ENCODE measurements at places on chromosomes 2 and 18.

GRCh38 chr2:207092818-207093217, 72.9 kb downstream of the KLF7 start:
- no peak for DNase-seq

DNA sequence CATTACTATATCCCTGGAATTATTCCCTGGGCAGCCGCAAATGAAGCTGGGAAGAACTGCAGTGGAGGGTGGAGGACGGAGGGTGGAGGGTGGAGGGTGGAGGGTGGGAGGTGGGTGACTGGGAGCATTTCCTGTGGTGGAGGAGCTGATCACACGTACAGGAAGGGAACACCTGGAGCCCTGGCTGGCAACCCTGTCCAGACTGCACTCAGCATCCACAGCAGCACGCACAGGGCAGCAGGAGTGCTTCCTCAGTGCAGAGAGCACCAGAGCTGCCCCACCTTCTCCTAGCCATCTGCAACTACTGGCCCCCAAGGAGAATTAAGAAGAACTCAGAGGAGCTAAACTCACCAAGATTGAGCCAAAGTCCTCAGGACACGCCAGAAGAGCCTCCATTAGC, 249.9 kb downstream of the EIPR1 start:
- DNase-seq = no peak

- DNase-seq = no peak
Observed at GRCh38 chr2:122565364-122565763, 809.9 kb downstream of the TSN start.

- DNase-seq = no peak
Observed at GRCh38 chr2:36516136-36516870, 81.7 kb downstream of the FEZ2 start.

DNA sequence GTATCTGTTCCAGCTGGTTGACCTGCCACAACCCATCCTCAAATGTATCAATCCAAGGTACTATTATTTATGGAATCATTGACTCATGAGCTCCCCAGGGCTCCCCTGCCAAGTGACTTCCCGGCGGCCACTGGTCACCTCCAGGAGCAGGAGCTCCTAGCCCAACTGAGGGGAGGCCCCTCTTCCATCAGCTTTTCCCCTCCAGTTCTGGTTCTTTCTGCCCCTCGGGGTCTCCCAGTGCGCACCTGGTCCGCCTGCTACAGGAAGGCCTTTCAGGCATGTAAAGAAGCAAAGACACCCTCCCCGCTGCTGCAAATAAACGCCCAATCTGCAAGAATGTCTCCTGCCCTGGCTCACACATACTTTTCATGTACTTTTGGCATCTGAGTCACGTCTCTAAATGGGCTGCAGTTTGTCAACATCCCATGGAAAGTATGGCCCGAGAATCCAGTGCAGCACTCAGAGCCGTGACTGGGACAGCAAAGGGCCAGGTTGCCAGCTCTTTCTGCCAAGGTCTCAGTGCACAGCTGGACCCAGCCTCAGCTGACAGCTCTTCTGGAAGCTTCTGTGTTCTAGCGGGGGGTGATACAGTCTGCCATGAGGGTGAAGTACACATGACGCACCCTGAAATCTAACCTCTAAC, 41.4 kb downstream of the KLHL29 start:
- DNase-seq = no peak

- DNase-seq = peak; percentile 38
Observed at GRCh38 chr2:240319855-240320203, 115.6 kb upstream of the GPC1 start.

- no peak for DNase-seq
Observed at GRCh38 chr2:30612371-30612770, 165.3 kb downstream of the LCLAT1 start.

- DNase-seq = no peak
Observed at GRCh38 chr2:217366966-217367365, 507.1 kb upstream of the TNP1 start.

- DNase-seq = no peak
Observed at GRCh38 chr2:205014201-205014600, 468.9 kb downstream of the PARD3B start.

DNA sequence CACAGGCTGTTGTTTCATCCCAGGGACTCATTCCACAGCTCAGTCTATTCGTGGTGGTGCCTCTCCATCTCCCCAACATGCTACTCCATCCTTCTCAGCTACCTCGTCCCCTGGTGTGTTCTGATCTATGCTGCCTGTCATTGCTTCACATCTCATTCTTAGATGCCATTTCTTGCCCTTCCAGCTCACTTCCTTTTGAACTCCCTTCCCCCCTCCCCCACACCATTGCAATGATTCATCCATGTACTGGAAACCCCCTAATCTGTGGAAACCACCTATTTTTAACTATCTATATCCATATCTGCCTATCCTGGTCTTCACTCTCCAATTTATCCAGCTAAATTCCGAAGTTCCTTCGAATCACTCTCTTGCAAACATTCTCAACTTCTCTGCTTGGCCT, 65.7 kb upstream of the PARD3B start:
- no peak for DNase-seq

DNA sequence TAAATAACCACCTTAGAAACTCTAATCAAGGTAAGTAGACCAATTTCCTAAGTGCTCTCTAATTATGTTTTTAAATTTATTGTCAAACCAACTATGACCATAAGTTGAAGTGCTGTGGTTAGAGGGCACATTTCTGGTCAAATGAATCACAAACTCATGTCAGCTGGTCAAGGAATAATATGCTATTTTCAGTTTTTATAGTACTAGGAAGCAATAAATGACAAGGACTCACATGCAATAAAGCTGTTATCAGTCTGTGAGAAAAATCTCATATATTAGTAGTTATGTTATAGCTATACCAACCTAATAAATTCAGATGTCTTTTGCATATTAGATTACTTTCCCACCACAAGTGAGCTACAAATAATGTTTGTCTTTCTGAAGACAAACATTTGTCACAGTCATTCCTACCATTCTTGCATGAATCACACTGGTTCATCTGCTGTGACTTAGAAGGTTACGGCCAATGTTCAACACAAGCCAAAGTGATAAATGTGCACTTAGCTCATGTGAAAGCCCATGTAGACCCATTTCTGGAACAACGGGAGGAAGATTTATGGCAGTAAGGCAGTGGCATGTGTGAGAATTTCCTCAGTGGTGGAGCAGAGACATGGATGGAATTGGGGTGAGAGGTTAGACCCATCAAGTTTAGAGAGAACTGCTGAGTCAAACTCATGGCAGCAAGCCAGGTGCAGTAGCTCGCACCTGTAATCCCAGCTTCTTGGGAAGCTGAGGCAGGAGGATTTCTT, 27.4 kb upstream of the CCNYL1 start:
- no peak for DNase-seq

DNA sequence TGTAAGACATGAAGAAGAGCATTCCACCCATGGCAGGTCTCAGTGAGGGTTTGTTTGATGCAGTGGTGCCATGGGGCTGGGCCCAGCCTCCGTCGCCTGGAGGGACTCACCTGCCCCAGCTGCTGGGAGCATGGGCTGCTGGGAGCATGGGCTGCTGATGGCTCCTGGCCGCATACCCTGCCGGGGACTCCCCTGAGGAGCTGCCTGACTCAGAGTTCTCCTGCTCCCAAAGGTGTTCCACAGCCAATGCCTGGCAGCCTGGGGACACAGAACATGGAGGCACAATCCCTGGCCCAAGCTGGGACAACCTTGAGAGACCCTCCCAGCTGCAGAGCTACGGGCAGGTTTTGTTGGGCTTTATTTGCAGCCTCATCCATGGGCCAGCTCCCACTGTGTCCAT, 108.4 kb downstream of the COPS8 start:
- no peak for DNase-seq

DNA sequence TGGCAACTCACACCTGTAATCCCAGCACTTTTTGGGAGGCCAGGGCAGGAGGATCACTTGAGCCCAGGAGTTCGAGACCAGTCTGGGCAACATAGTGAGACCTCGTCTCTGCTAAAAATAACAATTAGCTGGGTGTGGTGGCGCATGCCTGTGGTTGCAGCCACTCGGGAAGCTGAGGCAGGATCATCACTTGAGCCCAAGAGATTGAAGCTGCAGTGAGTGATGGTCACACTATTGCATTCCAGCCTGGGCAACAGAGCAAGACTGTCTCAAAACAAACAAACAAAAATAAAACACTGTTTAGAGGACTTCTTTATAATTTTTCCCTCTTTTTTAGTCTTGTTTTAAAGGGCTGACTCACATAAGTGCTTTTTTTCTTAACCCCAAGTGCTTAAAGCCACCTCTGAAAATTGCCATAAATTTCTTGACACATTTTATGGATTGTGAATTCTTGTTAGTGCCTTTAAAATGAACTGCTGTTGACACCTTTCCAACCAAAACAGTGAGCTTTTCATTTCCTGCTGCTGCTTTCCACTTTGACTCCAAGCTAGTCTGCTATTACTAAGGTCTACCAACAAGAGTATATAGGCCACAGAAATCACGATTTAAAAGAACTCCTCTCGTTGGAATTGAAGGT, 41.7 kb downstream of the CYP20A1 start:
- no peak for DNase-seq

DNA sequence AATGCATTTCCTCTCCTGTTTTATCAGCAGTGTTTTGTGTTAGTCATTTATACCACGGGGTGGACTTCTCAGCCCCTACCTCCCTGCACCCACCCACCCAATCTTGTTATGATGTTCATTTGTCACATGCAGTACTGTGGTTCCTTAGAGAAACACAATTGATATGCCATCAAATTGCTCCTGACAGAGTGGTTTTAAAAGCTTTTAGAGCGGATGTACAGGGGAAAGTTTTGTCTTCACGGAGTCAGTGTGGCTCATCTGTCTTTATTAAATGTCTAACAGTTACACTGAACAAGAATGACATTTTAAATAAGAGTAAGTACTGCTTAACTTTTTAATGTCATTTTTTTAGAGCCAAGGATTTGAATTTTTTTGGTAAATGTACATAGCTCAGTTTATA, 156.9 kb downstream of the LRRTM1 start:
- no peak for DNase-seq

GRCh38 chr2:145146691-145147090, 626.8 kb upstream of the ZEB2 start:
- no peak for DNase-seq

- DNase-seq = peak; percentile 91
Observed at GRCh38 chr2:215920244-215921100, 92.9 kb downstream of the MREG start.

GRCh38 chr2:38862476-38862875, 13.3 kb downstream of the DHX57 start:
- DNase-seq = no peak

DNA sequence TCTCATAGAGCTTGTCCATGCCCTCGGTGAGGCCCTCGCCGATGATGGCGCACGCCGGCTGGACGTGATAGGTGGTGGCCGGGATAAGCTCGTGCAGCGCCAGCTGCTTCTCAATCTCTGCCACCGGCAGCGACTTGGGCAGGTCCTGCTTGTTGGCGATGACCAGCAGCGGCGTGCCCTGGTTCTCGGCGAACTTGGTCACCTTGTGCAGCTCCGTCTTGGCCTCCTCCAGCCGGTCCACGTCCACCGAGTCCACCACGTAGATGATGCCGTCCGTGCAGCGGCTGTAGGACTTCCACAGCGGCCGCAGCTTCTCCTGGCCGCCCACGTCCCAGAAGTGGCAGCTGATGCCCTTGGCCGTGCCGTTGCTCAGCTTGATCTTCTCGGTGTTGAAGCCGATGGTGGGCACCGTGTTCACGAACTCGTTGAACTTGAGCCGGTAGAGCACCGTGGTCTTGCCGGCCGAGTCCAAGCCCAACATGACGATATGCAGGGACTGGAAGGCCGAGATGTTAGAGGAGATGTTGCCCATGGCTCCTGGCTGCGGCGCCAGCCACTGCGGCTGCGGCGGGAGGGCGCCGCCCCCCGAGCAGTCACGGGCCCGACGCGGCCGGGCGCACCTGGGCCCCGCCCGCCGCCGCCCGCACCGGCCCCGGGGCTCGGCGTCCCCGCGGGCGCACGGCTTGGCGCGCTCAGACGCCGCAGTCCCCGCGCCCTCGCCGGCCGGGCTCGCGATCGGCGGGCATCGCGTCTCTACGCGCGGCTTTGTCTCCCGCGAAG, 636 bp downstream of the ARL4C start:
- DNase-seq = peak; percentile 28

DNA sequence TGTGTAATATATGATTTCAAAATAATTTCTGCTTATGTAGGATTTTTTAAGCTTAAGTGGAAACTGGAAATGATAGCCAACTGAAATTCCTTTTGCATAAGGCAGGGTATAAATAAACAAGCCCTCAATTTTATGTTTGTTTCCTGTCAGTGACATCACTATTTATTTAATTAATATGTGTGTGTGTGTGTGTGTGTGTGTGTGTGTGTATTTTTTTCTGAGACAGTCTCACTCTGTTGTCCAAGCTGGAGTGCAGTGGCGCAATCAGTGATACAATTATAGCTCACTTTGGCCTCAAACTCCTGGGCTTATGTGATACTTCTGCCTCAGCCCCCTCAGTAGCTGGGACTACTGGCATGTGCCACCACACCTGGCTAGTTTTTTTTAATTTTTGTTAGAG, 29.3 kb upstream of the CYP20A1 start:
- no peak for DNase-seq

GRCh38 chr2:39144416-39144815, 23.6 kb upstream of the SOS1 start:
- no peak for DNase-seq

GRCh38 chr2:238127165-238128060, 11.1 kb upstream of the KLHL30 start:
- DNase-seq = no peak

DNA sequence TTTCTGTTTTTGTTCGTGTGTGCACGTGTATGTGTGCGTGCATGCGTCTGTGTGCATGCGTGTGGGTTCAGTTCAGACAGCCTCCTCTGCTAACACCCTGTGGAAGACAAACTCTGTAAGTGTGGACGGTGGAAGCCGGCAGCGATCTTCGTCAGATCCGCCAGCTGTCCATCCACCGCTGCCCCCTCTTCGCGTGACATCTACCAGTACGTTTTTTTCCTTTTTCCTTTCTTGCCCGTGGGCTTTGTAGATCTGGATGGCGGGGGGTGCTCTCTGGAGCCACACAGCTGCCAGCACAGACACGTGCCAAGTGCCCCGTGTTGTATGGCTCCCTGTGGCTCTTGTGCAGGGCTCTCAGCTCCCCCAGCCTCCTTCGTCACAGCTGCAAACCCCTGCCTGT, 32.3 kb downstream of the ITGB1BP1 start:
- no peak for DNase-seq

DNA sequence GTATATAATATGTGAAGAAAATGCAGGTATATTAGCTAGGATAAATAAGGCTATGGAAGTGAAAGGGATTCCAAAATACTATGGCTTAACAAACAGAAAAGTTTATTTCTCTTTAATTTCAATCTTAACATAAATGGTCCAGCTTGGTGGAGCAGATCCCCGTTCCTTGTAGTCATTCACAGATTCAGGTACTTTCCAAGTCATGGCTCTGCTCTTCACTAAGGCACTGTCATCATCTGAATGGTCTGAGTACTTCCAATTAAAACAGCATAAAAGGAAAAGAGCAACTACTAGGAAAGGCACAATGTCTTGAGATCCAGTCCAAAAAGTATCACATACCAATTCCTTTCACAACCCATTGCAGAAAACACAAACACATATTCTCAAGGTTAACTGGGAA, 63.4 kb downstream of the OLA1 start:
- DNase-seq = no peak

DNA sequence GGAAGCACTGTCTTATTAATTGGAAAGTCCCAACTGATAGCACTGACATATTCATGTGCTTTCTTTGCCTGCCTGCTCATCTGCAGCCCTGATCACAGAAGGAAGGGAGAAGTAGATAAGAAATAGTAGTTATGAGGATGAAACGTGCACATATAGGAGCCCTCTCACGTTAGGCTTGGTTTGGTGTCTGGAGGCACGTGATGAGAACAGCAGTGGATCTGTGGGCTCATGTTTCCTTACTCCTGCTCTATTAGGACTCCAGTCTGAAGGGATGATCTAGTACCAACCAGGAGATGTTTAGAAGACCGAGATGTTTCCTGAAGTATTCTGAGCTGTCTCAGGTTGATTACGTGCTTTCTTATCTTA, 84.9 kb downstream of the MAP4K4 start:
- DNase-seq = no peak

Data from Ammon's horn (tissue), 1 donor.